ENCODE measurements at places on chromosomes 11 and 22.

GRCh38 chr11:26245046-26245445, 86.9 kb upstream of the ANO3 start:
- DNase-seq = peak; percentile 9

- DNase-seq = no peak
These were observed 7.2 kb upstream of the PICK1 start for GRCh38 chr22:38049812-38050619.

GRCh38 chr11:78921509-78921908, 346.8 kb upstream of the NARS2 start:
- no peak for DNase-seq

DNA sequence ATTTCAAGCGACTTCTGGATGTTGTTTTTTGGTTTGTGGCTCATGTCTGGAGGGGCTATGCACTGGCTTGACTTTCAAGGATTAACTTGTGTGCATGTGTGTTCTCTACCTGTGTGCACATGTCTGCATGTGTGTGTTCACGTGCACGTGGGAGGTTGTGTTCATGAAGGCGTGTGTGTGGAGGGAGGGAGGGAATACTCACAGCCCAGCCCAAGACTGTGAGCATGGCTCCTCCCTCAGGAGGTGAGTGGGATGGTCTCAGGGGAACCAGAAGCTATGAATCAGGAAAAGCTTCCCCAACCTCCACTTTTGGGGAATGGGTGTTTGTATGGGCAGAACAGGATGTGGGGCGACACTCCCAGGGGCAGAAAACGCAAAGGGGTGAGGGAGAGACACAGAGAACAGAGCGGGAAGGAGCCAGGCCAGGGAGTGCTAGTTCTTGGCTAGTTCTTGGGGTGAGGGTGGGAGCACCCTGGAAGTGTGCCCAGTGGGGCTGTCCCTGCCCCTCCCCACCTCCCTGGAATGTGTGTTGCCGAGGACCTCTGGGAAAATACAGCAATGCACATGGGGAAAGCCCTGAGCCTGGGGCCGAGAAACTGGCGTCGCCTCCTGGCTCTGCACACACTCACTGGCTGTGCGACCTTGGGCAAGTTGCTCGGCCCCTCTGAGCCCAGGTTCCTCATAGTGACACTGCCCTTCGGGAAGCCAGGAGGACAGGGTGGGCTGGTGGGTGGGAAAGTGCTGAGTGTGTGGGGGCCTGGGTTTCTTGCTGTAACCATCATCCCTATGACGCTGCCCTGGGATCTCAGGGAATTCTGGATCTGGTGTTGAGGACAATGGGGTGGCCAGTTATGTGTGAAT, 16.9 kb upstream of the ALX4 start:
- no peak for DNase-seq

DNA sequence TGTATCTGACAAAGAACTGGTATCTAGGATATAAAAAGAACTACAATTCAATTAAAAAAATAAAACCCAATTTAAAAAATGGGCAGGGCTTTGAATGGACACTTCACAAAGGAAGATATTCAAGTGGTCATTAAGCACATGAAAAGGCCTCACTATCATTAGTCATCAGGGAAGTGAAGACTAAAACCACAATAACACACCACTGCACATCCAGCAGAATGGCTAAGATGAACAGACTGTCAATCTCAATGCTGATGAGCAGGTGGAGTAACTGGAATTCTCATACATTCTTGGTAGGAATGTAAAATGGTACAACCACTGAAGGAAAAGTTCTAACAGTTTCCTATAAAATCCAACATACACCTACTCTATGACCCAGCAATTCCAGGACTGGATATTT, 8.9 kb downstream of the HPS4 start:
- peak; percentile 65 for DNase-seq

GRCh38 chr11:1482581-1483444, 3.8 kb downstream of the MOB2 start:
- no peak for DNase-seq

- no peak for DNase-seq
These were observed 162.8 kb downstream of the NCAM1 start for GRCh38 chr11:113124006-113124405.

- no peak for DNase-seq
These were observed 519.0 kb downstream of the TBC1D22A start for GRCh38 chr22:47281126-47282106.

DNA sequence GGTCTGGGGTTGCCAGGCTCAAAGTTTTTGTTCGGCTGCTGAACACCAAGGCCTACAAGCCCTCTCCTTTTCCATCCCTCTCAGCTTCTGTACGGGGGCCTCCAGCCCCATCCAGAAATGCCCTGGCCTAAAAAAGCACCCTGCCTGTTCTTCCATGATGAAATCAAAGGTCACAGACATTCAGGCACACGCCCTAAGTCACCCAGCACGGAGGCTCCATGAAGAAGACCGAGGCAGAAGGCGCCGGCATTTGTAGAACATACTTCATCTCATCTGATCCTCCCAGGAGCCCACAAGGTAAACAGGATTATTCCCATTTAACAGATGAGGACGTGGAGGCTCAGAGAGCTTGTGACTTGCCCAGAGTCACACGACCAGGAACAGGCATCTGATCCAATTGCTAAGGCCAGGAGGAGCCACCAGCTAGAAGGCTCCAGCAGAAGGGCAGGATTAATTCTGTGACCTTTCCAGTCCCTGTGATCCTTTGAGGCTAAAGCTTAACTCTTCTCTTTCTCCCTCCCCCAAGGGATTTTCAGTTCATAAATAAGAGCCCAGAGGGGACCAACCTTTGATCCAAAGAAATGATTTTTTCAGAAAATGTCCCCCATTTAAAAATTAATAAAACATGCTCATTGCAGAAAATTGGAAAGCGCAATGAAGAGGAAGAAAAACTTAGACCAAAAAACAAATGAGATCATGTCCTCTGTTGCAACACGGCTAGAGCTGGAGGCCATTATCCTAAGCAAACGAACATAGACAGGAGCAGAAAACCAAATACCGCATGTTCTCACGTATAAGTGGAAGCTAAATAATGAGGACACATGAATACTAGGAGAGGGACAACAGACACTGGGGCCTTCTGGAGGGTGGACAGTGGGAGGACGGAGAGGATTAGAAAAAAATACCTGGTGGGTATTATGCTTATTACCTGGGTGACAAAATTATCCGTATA, 38.7 kb downstream of the CYTH4 start:
- peak; percentile 61 for DNase-seq

GRCh38 chr11:10019906-10020682, 273.9 kb downstream of the SBF2 start:
- peak; percentile 18 for DNase-seq

GRCh38 chr11:9037046-9037780, 33.4 kb upstream of the NRIP3 start:
- no peak for DNase-seq

DNA sequence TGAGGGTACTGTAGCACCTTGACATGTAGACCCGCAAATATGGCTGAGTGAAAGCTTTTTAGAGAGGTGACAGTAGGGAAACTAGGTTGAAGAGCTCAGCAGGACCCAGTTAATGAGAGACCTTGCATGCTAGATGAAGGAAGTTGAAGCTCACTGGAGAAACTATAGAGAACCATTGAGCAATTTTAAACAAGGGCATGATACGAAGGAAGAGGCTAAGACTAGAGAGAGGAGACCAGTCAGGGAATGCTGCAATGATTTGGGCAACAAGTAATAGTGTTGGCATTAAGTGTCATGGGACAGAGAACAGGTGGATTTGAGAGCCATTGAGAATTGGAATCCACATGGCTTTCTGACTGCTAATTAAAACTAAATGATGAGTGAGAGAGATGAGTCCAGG, 4.1 kb downstream of the OLFML1 start:
- DNase-seq = peak; percentile 30

DNA sequence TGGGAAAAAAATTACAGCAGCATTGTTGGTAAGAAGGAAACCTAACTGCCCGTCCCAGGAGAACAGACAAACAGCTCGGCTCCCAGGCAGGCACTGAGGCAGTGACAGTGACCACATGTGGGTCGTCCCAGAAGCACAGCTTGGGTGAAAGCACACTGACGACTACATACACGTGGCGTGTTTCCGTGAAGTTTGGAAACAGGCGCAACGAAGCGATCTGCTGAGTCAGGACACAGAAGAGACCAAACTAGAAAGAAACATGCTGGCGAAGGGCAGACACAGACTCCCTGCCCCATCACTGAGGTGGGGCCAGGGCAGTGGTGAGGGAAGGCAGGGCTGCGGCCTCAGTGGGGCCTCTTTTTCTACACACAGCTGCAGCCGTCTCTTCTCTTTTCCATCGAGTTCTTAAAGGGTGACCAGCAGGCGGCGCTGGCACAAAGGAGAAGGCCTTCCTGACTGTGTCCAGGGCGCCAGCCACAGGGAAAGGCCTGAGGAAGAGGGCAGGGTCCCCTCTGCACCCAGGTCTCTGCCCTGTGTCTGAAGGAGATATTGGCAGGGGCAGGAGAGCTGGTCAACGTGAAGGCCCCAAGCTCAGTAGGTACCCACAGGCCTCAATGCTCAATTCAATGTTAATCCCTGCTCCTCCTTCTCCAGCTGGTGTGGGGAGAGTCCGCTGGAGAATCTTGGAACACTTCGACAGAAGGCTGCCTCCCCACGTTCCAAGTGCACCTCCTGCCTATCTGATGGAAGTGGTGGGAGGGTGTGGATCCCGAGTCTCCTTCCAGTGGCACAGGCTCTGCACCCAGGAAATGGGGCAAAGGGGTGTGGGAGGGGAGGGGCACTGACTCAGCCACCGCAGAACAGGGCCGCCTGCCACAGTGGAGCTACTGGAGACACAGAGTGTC, 19.9 kb downstream of the CARS1 start:
- peak; percentile 85 for DNase-seq

DNA sequence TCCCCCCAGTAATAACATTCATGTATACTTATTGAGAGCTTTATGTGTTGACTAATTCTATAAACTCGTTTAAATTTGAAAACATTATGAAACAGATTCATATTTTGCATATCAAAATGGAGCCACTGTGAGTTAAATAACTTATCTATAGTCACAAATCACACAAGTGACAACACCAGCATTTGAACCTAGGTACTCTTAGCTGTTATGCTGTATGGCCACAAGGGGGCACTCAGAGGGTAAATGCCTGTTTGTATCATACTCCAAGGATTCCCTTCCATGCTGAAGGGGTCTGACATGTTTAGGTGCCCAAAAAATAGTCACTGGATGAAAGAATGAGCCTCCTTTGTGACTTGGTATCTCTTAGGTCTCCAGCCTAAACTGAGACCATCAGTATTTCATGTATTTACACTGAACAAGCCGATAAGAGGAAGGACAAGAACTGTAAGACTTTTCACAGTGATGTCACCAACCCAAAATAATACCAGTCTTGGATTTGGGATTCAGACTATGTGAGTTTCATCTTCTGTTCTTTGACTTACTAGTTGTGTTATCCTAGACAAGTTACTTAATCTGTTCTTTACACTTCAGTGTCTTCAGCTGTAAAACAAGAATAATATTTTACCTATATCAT, 12.2 kb upstream of the OR52D1 start:
- peak; percentile 67 for DNase-seq

- DNase-seq = peak; percentile 15
These were observed 75.7 kb upstream of the PITPNB start for GRCh38 chr22:27994481-27995331.

DNA sequence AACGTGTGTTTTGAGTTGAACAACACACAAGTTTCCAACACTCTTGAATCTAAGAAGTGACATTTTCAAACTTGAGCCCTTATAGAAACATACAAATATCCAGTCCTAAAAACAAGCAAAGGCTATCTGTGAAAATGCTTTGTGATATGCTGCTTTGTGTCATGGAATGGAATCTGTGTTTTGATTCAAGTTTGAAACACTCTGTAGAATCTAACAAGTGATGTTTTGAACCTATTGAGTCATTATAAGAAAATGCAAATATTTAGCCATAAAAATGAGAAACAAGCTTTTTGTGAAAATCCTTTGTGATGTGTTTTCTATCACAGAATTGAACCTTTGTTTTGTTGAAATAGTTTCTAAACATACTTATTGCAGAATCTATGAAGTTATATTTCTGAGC, 105.7 kb upstream of the VPREB1 start:
- no peak for DNase-seq

DNA sequence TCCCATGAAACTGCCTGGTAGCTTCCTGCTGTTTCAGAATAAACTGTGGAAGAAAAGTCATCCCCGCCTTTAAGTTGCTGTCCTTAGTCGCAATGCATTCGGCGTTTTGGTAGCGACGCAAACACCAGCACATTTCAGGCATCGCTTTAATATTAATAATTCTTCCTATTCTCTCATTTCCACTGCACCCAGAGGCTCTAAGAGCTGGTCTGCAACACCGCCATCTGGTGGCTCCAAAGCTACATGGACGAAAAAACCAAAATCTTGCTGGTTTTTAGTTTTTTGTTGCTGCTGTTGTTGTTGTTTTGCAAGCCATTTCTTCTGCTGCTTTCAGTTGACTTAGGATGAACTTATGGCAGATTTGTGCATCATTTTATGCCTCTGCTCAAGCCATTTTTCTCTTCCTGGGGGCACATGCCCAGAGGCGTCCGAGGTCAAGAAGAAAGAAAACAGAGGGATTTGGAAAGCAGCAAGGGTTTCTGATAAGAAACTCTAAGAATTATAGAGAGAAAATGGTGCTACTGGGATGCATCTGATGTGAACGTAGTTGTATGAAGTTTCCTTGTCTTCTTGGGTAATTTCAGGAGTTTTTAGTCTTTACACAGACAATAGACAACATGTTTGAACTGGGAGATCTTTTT, 345.4 kb upstream of the KIRREL3 start:
- DNase-seq = peak; percentile 36

DNA sequence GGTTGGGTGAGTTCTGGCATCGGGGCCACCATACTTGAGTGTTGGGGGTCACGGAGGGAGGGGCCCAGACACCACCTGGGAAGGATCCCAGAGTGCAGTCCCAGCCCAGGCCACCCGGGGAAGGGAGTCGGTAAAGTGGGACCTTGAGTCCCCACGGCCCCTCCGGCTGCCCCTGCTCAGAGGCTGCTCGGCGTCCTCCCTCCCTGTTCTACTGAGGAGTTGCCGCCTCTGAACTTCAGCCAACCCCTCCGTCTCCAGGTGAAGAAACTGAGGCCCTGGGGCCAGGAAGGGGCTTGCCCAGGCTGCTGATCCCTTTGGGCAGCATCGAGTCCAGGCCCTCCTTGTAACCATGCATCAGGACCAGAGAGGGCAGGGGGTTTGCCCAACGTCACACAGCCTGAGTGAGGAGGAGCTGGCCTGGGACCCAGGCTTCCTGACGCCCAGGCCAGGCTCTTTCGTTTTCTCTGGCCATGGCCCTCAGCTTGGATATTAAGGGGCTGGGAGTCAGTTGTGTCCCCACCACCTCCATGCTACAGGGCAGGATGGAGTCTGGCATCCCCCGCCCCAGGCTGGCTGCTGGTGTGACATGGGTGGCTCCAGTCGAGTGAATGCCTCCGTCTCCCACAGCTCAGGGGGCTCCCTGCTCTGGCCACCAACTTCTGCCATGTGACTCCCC, 1.3 kb downstream of the PARVG start:
- DNase-seq = no peak

GRCh38 chr11:76185511-76185910, 20.8 kb downstream of the WNT11 start:
- no peak for DNase-seq

- peak; percentile 52 for DNase-seq
These were observed 1.2 kb downstream of the ACCS start for GRCh38 chr11:44067266-44067665.

DNA sequence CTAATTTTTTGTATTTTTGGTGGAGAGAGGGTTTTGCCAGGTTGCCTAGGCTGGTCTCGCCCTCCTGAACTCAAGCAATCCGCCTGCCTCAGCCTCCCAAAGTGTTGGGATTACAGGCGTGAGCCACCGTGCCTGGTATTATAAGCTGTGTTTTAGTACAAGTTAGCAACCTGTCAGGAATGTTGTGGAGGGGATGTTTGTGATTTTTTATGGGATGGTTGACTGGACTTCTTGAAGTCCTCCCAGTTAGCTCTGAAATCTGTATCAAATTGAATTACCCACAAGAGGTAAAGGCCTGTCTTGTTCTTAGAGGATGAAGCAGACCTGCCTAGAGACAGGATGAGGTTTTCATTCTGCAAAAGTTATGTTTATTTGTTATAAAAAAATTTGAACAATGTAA, 34.1 kb upstream of the IL18BP start:
- DNase-seq = no peak

All from suppressor macrophage treated with lipopolysaccharide for 4 hours (primary cell).